ENCODE measurements at places on chromosomes 12 and 14.

DNA sequence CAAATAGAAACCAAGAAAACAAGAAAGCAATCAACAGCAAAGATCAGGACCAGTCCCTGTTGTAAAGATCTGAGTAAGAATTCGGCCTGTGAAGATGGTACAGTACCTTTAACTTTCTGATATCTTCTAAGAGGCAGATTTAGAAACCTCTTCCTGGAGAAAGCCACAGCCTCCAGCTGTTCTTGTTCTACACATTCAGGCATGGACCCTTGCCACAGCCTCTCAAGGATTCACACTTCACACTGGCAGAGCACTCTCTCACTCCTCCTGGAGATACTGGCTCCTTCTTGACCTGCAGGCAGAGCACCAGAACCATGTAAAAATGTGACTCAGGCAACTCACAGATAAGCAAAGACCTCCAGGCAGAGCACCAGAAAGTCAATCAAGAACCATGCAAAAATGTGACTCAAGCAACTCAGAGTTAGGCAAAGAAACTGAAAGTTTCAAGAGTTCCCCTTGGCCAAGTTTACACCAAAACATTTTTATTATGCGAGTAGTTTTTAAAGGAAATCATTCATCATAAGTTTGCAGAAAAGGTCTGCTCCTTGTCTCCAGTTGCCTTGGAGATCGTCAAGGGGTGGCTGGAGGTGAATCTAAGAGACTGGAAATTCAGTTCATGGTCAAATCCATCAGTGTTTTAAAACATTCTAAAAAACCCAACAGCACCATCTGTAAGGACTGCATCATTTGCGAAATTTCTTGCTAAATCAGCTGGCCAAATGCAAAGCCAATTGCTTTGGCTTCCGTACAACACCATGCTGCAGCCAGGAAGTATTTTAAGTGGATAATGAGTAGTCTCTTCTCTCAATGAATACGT is 119.3 kb upstream of the MDM1 start:
- no peak for DNase-seq

- DNase-seq = no peak
These were observed 250.0 kb downstream of the KCNC2 start for GRCh38 chr12:74959657-74960056.

DNA sequence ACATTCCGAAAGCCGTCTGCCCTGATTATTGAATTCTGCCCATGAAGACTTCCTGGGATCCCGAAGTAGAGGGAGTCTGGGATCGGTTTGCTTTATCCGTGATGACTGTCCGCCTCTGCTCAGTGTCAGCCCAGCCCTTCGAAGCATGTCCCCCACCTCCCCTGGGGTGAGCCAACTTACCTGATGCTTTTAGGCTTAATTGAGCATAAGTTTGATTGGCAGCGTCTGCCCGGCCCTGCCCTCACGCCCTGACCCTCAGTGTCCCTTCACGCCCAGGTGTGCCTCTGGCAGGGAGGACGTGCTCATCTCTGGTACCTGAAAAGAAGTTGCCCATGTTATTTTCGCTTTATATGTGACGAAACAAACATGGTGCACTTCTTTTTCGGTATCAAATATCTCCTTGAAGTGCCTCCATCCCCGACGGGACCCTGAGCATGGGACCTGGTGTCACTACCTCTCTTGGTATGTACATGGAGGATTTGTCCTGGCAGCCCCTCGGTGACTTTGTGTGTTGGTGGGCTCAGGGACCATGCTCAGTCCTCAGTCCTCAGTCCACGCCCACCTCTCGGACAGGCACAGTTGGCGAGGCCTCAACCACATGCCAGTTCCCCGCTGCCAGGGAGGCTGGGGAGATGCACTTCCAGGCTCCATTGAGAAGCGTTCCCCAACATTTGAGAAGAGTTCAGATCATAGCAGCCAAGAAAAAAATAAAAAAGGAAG is 130.1 kb upstream of the RTL1 start:
- DNase-seq = no peak

GRCh38 chr14:30521899-30522736 is 36.8 kb upstream of the G2E3 start:
- no peak for DNase-seq

DNA sequence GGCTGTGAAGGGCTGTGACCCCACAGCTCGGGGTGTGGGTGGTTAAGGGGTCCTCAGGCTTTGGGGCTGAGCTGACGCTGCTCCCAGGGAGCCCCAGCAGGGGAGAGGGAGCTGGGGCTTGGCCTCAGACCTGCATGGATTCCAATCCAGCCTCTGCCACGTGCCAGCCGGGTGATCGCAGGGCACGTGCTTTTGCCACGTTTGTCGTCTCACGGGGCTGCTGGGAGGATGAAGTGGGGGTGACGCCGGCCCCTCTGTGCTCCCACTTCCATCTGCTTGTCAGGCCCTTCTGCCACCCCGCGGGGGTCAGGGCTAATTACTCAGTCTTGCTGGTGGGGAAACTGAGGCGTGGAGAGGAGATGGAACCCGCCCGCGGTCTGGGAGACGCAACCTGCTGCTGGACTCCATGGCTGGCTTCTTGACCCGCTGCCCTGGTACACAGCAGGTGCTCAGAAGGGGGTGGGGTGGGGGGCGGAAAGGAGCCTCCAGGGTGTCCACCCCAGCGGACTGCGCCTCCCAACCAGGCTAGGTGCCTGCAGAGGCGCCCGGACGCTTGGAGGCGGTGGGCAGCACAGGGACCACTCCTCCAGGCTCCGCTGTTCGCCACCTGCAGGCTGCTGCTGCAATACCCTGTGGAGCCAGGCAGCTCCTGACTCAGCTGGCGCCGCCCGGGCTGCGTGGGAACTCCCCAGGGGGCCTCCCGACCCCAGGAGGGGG is 36.4 kb upstream of the PRIMA1 start:
- no peak for DNase-seq

- no peak for DNase-seq
These were observed 213.3 kb downstream of the EPS8 start for GRCh38 chr12:15575671-15576541.

DNA sequence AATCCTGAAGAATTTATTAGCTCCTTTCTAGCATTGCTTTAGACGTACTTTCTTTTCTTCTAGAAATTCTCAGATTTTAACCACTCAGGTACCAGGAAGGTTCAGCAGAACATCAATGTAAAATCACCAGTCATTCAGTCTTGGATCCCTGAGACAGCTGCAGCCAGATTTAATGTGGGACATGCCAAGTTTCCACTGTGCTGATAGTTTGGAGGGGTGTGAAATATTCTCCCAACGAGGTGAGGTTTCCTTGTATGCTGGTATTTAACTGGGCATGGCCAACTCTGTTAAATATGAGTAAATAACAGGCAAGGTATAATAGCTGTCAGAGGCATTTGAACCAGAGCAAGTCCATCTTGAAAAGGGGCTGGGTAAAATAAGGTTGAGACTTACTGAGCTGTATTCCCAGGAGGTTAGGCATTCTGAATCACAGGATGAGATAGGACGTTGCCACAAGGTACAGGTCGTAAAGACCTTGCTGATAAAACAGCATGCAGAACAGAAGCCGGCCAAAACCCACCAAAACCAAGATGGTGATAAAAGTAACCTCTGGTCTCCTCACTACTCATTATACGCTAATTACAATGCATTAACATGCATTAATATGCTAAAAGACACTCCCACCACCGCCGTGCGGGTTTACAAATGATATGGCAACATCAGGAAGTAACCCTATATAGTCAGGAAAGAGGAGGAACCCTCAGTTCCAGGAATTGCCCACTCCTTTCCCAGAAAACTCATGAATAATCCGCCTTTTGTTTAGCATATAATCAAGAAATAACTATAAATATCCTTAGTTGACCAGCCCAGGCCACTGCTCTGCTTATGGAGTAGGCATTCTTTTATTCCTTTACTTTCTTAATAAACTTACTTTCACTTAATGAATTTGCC is 75.2 kb upstream of the RASSF8 start:
- no peak for DNase-seq

DNA sequence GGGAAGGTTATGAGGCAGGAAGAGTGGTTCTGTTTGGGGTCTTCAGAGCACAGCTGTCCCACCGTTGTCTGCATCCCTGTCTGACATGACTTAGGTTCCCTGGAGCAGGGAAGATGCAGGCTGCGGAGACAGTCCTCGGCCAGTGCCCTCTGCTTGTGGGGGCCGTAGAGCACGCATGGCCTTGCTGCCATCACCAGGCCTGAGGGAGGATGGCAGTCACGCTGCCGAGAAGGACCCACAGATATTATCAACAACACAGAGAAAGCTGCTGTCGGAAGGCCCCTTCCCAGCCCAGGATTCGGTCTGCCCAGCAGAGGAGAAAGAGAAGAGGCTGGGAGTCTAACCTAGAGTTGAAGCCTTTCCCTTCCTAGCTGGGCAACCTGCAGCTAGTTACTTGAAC is 35.0 kb downstream of the ERH start:
- no peak for DNase-seq

DNA sequence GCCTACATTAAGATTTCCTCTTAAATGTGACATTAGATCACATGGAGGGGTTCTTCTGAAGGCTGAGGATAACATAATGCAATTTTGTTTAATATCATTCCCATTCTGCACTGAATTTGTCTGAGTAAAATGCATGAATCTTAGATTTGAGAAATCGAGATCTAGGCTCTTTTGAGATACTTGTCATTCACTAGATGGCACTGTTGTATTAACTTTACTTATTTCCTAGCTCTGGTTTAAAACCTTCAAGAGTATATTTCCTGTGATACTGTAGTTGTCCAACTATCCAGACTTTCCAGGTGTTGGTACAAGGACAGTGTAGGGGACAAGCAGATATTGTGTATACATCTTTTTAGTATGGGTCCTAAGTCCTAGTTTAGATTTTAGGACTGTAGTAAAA is 91.7 kb upstream of the SEL1L start:
- no peak for DNase-seq

GRCh38 chr14:105933238-105933637 is 406.9 kb downstream of the TMEM121 start:
- DNase-seq = no peak

DNA sequence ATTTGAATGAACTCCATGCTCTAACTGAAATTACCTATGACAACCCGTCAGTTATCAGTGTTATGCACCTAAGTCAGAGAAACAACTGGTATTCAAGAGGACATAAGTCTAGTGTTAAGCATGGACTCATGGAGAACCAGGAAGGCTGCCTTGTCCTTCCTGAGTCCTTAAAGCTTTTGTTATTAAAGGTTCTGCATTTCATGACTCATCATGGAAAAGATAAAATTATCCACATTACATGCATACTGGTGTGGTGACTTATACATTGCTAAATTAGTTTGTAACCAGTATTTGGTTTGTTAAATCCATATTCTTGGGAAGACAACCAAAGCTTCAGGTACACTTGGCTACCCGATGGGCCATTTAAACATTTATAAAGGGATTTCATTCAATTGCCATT is 6.5 kb upstream of the OR4E1 start:
- no peak for DNase-seq

- DNase-seq = no peak
These were observed 180.6 kb upstream of the PRMT8 start for GRCh38 chr12:3310271-3311026.

DNA sequence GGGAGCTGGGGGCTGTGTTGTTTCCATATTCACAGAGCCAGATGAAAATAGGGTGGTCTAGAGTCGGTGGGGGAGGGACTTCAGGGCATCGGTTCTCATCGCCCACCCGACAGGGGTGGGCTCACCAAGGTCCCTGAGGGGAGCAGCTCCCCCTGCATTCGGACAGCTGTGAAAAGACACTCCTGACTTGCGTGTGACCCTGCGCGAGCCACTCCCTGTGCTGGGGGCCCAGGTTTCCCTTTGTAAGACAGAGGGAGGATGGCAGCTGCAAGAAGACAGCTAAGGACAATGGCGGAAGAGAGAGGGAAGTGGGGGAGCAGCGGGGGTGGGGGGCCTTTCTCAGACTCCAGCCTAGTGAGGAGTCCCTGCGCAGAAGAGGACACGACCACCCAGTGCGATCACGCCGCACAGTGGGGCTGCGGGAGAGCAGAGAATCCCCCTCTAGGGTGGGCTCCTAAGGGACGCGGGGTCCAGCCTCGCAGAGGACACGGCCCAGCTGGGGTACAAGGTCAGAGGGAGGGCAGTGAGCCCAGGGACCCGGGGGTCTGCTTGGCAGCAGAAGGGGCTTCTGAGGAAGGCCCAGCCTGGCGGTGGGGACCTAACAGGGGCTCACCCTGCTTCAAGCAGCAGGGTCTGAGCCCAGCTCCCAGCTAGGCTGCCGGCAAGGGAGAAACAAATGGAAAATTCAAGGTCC is 326.9 kb upstream of the DIO3 start:
- DNase-seq = no peak

GRCh38 chr12:64192644-64193444 is 29.3 kb downstream of the KICS2 start:
- DNase-seq = no peak

DNA sequence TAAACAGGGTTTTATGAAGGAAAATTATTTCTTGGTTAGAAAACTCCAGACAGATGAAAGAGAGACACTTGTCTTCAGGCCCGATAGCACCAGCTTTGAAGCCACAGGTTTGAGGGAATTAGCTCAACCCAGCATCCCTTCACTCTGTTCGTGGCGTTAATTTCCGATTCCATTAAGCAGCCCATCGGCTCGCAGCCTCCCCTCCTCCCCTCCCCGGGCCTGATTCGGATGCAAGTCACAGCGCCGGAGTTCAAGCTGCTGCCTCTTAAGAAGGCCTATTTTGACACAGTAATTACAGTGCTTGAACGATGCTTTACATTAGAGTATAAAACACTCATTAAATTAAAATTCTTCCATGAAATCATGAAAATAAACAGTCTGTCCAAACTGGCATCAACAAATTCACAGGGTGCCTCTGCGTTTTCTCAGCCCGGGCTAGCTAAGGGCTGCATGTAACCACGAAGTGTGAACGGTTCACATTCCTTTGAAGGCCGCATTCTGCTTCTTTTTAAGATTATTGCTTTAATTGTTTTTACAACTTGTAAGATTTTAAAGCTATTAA is 145.8 kb downstream of the DICER1 start:
- no peak for DNase-seq

DNA sequence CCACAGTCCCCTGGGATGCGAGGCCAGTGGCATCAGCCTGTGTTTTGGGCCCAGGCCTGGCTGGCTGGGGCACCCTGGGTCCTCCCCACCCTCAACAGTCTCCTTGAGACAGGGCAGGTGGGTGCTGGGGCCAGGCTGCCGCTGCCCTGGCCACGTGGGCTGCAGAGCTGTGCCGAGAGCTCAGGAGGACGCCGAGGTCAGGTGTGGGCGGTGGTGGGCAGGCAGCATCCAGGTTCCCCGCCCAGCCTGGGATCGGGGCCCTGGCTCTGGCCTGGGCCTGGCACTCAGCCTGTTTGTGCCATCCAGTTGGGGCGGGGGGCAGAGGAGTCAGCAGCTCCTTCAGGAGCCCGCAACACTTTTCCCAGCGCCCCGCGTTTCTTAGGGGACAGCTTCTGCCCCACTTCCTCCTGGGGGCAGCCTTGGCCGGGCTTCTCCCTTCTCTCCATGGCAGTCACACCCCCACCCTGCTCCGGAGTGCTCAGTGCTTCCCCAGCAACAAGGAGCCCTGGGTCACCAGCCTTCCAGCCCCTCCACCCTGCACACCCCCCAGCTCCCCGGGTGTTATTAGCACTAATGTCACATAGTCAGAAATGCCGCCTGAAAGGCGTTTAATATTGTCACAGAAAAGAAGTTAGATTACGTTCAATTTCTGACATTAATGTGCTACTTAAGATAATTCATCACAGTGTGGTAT is 30.8 kb downstream of the KIF26A start:
- no peak for DNase-seq
